Pulmonary artery endothelial cell (primary cell): ENCODE measurements at places on chromosomes 11 and 22.

GRCh38 chr11:10113852-10114251 is 180.2 kb downstream of the SBF2 start:
- no peak for DNase-seq

GRCh38 chr11:13260201-13260962 is 17.2 kb upstream of the BMAL1 start:
- no peak for DNase-seq

- DNase-seq: no peak
Observed at GRCh38 chr11:45702511-45702910, 37.1 kb upstream of the CHST1 start.

GRCh38 chr22:36387709-36387958 is 133 bp downstream of the MYH9 start:
- DNase-seq: no peak

GRCh38 chr11:14327116-14327515 is 31.9 kb downstream of the RRAS2 start:
- DNase-seq: no peak

DNA sequence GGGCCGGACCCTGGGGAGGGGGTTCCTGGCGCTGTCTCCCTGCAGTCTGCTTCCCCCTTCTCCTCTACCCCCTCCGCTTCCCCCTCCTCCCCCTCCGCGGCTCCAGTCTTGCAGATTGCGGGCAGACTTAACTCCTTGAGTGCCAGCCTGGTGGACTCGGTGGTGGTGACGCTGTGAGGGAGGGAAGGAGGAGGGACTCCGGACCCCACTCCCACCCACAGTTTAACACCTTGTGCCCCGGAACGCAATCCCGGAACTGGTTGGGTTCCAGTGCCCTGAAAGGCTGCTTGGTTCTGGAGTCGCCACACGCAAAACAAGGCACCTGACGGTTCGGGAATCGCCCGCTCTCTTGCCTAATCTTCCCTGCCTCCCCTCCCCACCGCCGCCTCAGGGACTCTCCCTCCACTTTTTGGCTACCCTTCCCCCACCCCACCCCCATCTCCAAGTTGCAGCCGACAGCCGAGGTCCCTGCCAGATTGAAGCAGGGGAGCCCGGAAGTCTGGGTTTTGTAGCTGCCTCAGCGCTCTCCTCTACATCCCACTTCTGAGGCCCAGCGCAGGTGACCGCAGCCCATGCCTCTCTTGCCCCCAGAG is 3.9 kb upstream of the BCL9L start:
- DNase-seq: no peak

DNA sequence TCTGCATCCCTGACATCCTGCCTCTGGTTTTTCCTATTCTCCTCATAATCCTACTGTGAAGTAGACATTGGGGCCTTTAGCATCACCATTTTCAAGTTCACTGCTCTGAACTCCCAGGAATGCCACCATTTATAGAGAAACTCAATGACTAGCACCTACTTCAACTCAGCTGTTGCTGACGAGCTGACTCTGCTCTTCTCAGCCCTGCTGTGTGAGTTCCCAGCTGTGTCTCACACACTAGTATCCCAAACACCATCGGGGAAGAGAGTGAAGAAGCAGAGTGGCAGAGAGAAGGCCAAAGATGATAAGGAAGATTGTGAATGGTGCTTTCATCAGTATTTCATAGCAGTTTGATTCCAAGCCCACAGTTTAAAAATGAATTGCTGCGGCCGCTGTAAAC is 71.9 kb downstream of the PLEKHA7 start:
- DNase-seq: no peak

DNA sequence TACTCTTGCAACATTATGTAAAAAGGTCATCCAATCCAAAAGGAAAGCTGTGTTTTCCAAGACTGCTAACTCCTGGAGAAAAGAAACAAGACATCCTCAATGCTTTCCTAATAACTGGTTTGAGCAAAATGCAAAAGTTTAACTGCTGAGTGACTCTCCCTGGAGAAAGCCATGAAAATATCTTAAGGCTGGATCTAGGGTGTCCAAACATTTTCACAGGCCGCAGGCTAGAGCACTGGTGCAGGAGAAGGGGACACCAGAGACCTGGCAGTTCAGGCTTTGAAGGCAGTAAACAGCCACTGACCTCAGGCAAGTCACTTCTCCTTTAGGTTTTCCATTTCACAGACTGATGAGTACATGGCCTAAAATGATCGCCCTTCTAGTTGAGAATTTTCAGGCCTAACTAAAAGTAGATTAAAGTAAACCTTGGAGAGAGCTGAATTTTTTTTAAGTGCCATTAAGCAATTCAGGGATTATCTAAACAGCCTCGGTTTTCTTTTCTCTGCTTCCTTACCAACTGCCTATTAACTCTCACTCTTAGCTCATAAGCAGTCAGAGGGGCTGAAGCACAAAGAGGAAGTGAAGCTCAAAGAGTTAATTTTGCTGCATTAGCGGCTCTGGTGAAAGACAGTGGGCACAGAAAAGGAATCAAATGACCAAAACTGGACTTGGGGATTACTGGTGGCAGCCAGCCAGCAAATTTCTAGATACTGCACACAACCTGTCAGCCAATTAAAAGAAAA is 2.3 kb downstream of the CHKA start:
- no peak for DNase-seq

DNA sequence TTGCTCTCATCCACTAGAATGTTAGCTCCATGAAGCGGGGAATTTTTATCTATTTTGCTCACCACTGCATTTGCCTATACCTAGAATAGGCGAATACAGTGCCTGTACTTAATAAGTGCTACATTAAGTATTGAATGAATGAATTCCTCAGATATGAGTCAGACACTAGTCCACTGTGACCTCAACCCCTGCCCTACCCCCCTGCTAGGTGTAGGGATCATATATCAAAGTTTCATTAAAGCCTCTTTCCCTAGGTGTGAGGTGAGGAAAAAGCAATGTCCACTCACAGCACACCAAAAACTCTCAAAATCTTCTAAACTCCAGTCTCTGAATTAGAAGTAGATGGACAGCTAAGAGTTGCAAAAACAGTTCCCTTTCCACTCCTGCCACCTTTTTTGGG is 9.8 kb upstream of the PSMA1 start:
- no peak for DNase-seq

GRCh38 chr11:13368041-13368446 is 90.5 kb downstream of the BMAL1 start:
- no peak for DNase-seq

DNA sequence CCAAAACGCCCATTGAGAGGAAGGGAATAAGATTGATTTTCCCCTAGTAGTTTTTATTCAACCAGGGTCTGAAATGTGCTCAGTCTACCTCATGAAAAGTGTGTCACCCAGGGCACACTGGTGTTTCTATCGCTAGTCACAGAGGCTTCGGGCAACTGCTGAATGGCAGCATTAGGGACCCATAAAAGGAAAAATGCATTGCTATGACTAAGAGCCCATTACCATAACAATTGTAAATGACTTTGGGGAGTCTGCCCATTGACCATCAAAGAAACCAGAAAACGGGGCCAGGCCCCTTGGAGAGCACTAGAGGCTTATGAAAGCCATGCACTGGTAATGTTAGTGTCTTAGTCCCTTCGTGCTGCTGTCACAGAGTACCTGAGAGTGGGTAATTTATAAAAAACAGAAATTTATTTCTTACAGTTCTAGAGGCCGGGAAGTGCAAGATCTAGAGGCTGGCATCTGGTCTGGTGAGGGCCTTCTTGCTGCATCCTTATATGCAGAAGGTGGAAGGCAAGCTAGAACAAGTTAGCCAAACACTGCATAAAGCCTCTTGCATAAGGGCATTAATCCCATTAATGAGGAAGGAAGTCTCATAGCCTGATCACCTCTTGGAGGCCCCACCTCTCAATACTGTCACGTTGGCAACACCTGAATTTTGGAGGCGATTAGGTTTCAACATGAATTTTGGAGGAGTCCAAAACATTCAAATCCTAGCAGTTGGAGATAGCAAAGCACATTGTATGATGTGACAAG is 306.7 kb downstream of the ST3GAL4 start:
- no peak for DNase-seq

GRCh38 chr22:35392357-35392756 is 7.6 kb upstream of the MCM5 start:
- no peak for DNase-seq

DNA sequence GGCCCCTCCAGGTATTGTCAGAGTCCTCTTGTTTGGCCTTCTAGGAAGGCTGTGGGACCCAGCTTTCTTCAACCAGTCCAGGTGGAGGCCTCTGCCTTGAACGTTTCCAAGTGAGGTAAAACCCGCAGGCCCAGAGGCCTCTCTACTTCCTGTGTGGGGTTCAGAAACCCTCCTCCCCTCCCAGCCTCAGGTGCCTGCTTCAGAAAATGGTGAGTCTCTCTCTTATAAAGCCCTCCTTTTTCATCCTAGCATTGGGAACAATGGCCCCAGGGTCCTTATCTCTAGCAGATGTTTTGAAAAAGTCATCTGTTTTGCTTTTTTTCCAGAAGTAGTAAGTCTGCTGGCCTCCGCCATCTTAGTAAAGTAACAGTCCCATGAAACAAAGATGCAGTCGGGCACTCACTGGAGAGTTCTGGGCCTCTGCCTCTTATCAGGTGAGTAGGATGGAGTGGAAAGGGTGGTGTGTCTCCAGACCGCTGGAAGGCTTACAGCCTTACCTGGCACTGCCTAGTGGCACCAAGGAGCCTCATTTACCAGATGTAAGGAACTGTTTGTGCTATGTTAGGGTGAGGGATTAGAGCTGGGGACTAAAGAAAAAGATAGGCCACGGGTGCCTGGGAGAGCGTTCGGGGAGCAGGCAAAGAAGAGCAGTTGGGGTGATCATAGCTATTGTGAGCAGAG is at the start of gene CD3E:
Gene CD3E (plus strand): TSS at position 163 of the 681 bp plus-strand sequence. CDS start 223 bp downstream, at position 386.
- DNase-seq: no peak

- no peak for DNase-seq
Observed at GRCh38 chr22:49569286-49570031, 258.2 kb downstream of the BRD1 start.

DNA sequence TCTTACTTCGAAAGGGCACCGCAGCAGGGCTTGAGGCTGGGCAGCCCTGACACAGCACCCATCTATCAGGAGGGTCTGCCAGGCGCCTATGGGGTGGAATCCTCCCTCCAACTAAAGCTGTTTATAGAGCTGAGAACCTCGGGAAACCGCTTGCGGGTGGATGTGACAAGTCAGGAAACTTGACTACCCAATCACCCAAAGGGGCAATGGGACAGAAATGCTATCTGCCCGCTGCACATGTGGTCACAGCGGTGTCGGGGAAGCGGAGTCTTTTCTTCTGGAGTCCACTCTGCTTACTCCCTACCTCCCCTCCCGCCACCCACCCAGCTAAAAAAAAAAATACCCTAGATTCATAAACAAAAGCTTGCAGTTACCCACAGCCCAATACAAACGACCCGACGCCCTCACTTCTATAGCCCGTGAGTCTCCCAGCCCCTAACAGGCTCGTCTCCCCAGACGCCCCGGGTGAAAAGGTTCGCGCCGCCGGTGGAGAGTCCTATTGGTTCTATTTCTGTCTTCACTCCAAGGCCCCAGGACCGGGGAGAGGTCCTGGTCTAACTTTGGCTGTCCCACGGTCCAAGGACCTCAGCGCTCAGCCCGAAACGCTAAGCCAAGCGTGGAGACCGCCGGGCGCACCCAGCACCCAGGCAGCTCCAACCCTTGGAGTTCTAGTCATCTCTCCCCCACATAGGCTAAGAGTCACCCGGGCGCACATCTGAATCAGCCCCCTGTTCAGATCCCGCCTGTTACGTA is 1.4 kb downstream of the TRPC6 start:
- DNase-seq: no peak

DNA sequence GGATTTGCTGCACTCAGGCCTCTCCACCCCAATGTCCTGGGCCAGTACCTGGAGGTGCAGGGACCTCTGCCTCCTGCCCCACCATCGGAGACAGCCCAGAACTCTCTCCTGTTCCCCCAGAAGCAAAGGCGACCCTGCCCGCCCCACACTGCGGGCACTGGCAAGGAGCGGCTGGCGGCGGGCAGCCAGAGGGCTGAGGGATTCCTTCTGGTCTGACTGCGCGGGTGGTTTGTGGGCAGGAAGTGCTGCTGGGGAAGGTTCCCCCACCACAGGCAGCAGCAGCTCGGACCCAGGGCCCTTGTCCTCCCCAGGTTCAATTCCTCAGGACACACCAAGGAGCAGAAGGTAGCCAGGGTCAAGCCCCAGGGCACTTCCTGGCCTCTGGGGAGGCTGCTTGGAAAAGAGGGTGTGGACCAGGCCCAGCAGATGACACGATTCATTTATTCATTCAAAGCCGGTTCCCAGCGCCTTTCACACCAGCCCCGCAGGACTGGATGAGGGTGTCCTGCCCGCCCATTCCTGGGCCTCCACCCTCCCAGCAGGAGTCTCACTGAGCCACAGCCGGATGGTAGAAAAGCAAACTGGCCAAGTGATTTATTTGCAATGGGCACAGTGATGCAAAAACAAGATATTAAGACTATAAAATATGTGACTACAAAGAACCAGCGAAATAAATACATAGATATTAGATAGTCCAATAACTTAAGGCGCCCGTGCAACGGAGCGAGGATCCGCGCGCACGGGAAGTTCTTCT is 1.2 kb downstream of the PHLDA2 start:
- no peak for DNase-seq

DNA sequence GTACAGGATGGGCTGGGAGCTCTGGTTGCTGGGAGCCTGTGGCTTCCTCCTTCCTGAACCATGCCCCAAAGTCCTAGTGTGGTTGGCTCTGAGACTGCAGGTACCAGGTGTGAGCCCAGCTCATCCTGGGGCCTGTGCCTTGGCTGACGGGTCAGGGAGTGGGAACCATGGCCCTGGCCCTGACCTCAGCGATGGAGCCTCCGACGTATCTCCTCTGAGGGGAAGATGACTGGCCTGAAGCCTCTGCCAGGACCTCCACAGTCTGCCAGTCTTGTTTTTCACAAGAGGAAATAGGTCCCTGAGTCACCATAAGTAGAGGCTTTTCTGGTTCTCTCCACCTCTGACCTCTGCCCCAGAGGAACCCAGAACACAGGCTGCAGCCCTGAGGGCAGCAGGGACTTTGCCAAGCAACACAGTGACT is 3.4 kb downstream of the RCE1 start:
- no peak for DNase-seq

DNA sequence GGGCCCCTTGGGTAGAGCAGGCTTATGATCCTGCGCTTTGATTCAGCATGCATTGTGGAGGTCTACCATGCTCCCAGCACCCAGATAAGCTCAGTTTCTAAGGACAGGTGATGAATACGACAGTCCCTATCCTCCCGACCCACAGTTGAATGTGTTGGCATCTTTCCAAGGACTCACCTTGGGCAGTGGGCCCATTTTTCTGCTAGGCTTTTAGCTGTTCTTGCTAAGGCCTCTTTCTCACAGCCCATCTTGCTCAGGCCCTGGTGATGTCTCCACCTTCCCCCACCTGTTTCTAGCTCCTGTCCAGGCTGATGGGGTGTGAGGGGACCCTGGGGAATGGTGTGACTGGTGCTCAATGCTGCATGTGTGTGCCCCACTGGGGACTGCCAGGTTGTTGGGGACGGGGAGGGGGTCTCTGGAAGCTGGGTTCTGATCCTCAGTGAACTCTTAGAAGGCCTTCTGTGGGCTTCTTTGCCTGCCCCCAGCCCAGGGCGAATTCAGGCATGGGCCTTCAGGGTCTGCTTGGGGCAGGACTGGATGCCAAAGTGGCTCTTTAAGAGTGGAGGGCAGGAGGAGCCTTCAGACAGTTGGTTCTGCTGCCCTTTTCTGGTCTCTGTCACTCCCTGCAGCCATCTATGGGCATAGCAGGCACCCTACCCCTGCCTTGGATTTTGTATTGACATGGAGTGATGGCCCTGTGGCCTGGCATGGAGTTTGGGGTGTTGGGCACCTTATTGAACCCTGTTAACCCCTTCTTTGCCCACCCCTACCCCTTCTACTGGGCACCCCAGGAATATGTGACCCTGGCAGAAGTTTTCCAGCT is 33.1 kb downstream of the PHLDB1 start:
- DNase-seq: no peak

GRCh38 chr11:131810541-131810940 is 440.1 kb downstream of the NTM start:
- DNase-seq: peak; percentile 2
